Activated CD4-positive, alpha-beta T cell treated with anti-CD3 and anti-CD28 coated beads, Interleukin-2, amount 50 U/mL, for 4 hours (primary cell): ENCODE measurements at places on chromosomes 3 and 15.

DNA sequence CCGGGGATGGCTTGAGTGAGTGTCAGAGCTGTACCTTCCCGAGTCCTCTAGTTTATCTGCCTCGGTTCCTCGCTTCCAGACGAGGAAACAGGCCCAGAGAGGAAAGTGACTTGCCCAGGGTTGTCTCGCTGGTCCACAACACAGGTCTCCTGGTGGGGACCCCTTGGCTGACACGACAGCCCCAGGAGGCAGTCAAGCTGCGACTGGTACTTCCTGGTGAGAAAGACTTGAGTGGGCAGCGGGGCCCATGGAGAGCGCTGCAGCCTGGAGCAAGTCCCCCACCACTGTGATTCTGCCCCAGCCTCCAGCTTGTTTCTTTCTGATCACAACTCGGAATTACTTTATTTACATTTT, 600 bp upstream of the CHRNA5 start:
- no peak for DNase-seq

DNA sequence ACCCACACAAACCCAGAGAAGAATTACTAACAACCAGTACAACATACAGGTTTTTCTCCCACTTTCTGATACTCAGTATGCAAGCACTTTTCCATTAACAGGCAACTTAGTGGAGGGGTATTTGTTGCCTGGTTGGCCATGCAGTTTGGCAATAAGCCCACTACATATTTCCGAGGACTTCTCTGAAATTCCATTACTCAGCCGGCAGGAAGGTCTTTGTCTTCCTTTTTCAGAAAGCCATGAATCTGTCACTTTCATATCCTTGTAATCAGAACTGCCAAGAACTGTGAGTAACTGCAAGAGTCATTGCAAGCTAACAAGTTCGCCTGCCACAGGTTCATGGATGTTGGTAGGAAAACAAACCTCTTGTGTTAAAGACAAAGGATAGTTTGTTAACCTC, 422.3 kb upstream of the ROBO1 start:
- no peak for DNase-seq

- DNase-seq: no peak
These were observed 340.6 kb downstream of the PTPRG start for GRCh38 chr3:61901986-61902385.

- no peak for DNase-seq
These were observed 37.0 kb downstream of the ROPN1B start for GRCh38 chr3:126005951-126006350.

DNA sequence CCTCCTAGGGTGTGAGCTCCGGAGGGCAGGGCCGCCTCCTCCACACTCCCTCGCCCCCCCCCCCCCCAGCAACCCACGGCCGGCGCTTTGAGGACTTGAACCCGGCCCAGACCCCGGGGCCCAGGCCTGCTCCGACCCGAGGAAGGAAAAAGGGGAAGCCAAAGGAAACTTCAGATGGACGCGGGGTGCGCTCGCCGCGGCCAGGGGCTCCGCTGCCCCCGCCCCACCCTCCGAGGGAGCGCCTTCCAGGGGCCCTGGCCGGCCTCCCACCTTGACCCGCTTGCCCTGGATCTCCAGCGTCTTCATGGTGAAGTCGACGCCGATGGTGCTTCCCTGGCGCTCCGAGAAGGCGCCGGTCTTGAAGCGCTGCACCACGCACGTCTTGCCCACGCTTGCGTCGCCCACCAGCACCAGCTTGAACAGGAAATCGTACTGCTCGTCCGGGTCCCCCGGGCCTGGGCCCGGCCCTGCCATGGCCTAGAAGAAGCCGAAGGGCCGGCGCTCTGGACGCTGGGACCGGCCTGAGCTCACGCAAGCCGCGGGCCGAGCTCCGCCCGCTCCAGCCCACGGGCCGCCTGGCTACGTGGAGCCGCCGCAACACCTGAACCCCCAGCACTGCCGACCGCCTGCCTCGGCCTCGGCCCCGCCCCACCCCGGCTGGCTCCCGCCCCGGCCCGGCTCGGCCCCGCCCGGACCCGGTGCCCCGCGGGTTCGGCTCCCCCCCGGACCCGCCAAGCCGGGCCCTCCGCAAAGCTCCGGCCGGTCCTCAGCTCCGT, 400 bp downstream of the RAB43 start:
- peak; percentile 53 for DNase-seq

DNA sequence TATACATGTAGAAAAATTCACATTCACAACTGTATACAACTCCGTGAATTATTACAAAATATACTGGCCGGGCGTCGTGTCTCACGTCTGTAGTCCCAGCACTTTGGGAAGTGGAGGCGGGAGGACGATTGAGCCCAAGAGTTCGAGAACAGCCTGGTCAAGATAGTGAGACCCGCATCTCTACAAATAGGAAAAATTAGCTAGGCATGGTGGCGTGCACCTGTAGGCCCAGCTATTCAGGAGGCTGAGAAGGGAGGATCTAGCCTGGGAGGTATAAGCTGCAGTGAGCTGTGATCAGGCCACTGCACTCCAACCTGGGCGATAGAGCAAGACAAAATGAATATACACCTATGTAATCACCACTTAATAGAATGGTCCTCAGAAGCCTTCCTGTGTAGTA, 1.3 kb downstream of the RAD51 start:
- no peak for DNase-seq

GRCh38 chr15:85088300-85088699, 106.6 kb downstream of the PDE8A start:
- no peak for DNase-seq

DNA sequence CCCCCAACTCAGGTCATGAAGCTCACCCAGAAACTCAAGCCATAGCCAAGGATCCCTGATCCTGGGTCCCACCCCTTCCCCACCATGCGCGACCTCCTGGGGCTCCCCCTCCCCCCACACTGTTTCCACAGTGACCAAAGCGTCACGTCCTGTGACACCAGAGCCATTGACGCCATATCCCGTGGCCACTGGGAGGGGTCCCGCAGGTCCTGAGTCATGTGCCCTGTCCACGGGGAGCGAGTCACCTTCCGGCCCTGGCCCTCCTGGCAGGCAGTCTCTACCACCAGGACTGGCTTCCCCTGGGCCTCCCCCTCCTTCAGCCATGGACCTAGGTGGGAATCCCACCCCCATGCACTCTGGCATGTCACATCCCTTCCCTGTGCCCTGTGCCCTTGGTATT, 15.6 kb downstream of the SEMA3F start:
- DNase-seq: no peak

DNA sequence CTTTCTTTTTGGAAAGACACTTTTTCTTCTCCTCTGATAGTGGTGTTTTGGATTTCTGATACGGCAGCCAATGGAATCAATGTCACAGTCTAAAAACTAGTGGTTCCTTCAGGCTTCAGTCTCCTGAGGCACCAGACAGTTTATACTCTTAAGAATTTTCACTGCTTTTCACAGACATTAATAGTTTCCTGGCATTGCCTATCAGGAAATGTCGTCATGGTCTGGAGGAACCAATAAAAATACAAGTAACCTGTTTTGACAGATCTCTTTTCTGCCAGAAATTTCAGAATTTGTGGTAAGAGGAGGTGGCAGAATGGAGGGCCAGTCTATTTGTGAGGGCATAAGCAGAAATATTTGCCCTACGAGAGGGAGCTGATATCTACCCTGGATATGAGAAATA, 44.8 kb downstream of the FILIP1L start:
- DNase-seq: no peak

GRCh38 chr15:66290007-66290406, 3.4 kb upstream of the DIS3L start:
- no peak for DNase-seq

- DNase-seq: no peak
These were observed 142.0 kb downstream of the ADAMTS17 start for GRCh38 chr15:100199711-100200286.

DNA sequence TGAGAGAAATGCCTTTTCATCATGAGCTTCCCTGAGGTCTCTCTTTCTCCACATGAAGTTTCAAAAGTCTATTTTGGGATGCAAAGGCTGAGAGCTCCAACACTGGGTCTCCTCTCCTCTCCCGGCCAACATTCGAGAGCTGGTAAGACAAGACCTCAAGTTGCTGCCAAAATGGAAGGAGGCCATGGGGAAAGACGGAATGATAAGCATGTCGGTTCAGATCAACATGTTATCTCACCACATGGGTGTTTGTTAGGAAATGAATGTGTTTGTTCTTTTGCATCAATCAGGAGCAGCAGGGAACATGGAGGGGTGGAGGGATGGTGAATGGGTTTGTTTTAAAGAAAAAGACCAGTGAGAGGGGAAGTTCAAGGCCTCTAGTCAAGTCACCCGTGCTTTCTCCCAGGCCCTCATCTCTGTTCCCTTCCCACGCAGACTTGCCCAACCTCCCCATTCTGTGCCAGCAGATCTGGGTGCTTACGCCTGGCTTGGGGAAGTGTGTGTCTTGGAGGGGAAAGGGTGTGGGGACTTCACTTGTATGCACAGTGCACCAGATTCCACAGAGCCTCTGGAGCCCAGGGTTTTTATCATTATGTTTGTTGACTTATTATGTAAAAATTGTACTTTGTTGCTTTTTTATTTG, 23.5 kb upstream of the ATP10A start:
- no peak for DNase-seq

- no peak for DNase-seq
These were observed 9.4 kb downstream of the GPR156 start for GRCh38 chr3:120275618-120276017.

- DNase-seq: no peak
These were observed 31.3 kb upstream of the BCL2A1 start for GRCh38 chr15:80002267-80002666.

DNA sequence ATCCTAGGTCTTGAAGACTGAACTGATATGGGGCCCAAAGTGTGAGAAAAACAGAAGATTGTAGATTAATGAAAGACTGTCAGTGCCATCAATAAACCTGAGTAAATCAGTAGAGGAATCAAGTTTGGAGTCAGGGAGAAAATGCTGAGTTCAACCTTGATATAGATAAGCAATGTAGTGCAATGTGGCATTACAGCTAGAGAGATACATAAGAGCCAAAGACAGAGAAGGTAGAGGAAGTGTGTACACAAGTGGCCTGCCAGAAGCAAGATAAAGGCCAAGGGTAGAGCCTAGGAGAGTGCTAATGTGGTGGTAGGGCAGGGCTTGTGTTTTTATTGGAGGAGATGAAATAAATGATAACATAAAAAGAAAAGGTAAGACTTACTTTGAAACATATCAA, 26.0 kb upstream of the EID1 start:
- DNase-seq: no peak

DNA sequence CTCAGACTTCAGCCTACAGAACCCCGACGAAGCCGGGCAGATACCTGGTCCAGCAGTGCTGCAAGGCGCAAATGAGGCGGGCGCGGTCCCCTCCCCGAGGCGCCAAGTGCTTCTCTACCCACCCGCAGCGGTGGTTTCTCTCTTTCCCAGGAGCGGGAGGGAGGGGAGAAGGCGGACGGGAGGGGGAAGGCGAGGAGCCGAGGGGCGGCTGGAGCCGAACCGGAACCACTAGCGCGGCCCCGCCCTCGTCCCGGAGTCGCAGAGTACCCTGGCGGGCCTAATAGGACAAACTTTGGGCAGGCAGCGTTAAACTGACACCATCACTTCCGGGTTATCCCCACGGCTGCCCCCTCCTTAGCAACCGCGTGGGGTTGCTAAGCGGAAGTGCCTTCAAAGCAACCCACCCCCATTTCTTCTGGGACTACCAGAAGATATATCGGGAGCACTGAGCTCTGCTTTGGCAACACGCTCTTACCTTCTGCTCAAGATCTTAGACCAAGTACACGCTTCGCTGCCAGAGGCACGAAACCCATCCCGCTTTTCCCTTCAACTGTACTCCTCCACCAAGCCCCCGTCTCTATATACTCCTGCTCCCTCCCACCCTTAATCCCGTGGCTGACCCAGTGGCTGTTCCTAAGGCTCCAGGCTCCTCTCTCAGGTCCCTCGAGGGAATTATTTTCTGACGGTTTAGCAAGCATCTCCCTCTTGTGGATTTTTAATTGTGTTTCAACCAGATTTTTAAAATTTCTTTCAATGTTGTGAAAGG, at the start of gene CSNK1G1:
TSS of gene CSNK1G1 (minus strand) at position 230 of the 766 bp plus-strand sequence. CDS start 55,674 bp downstream, outside the sequence.
- DNase-seq: peak; percentile 90

DNA sequence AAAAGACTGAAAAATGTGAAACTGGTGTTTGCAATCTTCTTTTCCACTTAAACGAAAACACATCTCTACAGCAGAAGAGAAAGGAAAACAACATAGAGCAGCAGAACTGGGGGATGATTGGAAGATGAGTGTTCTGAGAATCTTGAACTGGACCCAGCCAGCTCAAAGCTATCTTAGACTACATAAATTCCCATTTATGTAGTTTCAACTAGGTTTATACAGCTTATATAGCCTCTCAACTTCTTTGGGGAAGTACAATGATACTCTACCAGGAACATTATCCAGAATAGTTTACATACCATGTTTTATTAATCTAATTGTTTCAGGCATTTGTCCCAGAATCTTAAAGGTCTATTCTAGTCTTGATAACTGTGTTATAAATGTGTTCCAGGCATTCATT, 658.2 kb upstream of the LMCD1 start:
- no peak for DNase-seq

DNA sequence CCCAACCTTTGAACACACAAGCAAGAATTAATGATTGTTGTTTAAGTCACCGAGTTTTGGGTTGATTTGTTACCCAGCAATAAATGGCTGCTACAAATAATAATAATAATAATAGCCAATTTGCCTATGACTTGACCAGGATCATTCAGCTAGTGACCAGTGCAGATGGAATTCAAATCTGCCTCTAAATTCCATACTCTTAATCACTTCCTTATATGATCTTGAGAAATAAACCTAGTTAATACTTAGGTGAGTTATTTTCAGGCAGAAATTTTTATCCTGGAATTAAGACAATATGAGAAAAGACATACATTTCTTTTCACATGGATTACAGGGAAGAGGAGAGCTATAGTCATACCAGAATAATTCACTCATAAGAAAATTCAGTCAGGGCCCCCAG, 116.0 kb upstream of the GALNT15 start:
- no peak for DNase-seq
